ENCODE measurements at places on chromosomes 12 and 14.

DNA sequence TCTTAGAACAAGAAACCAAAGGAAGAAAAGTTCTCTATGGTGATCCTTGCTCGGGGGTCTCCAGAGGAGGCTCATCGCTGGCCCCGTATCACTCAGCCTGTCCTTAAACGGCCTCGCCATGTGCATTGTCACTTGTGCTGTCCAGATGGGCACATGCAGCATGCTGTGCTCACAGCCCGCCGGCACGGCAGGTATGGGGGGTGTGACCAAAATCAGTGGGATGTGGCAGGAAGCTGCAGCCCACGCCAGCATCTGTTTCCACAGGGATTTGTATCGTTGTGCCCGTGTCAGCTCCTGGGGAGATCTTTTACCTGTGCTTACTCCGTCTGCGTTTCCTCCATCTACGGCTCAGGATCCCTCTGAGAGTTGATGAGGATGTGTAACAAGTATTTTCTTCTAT is 2.6 kb upstream of the SLC39A2 start:
- no peak for DNase-seq

DNA sequence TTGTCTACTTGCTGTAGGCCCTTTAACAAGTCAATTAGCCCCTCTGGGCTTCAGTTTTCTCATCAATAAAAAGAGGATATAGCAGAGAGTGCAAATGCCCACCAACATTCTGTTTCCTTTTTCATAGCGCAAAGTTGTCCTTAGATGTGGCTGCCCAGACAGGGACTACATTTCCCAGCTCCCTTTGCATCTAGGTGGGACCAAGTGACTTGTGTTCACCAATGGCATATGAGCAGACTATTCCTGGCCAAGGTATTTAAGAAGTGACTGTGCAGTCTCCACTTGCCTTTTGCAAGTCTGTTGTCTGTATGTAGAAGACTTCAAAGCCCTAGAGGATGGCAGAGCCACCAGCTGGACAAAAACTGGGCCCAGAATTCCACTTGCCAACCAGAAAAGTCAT is 59.7 kb downstream of the DAO start:
- DNase-seq = no peak

DNA sequence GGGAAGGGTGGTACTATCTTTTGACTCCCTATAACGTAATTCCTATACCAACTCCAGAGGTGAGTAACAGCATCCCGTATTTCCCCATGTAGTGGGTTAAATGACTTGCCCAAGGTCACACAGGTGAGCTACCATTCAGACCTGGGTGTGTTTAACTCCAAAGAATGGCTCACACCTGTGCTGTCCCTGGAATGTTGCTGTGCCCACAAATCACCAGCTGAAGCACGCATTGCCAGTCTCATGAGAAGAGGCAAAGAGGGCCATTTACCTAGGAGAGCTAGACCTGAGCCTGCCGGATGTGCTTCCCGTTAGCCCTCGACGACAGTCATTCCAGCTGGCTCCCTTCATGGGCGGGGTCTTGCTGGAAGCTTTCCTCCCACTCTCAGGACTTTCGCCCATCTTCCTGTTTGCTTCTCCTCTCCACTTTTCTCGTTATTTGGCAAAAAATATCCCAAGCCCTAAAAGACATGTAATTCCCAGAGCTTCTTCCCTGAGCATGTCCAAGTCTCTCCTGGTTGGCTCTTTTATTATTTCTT is 106.6 kb upstream of the VASH1 start:
- DNase-seq = no peak

DNA sequence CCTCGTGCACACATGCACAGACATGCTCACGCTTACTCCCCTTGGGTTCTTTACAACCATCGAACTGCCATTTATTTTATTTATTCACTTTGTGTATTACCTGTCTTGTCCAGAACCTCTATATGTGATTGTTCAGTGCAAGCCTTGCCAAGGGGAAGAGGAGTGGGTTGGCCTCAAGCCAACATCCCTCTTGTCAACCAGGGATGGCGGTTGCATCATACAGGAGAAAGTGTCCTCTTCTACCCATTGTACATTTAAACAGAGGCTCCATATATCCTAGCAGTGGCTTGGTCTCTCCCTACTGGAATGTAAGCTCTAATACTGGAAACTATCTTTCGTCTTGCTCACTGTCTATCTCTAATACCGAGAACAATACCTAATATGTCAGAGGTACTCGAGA is 108.4 kb downstream of the C12orf42 start:
- no peak for DNase-seq

DNA sequence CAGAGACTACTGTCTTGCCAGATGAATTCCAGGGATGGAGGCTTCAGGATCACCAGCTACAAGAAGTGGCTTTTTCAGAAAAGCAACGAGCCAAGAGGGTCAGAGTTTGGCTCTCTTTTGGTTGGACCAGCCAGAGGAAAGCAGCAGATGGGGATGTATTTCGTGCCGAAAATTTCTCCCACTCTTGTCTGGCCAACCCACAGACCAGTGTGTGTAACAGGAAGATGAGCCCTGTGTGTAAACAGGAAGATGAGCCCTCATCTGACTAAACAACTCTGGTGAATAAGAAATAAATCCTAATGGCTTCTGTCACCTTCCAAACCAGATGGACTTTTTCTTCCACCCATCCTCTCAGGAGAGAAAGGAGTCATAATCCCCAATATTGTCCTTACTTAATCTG is 13.1 kb downstream of the GPR68 start:
- no peak for DNase-seq
